Gastroesophageal sphincter (tissue), 4 donors: ENCODE measurements at places on chromosomes 5 and 9. TPM values are rescaled to one million over a fixed set of nuclear protein-coding genes. Genes with fewer than 3 reads are reported as not detected.

DNA sequence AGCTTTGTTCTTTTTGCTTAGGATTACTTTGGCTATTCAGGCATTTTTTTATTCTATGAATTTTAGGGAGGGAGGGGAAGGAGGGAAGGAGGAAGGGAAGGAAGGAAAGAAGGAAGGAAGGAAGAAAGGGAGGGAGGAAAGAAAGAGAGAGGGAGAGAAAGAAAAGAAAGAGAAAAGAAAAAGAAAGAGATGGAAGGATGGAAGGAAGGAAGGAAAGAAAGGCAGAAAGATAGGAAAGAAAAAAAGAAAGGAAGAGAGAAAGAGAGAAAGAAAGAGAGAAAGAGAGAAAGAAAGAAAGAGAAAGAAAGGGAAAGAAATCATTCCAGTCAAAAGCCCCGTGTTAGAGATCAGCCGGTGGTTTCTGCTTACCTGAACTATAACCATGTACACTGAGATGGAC lies 20.8 kb upstream of the NKD2 start:
- no peak for ATAC-seq

PPP3R2 gene
- total RNA-seq = not detected

GRCh38 chr9:106218427-106218826 lies 524.1 kb downstream of the TMEM38B start:
- no peak for ATAC-seq

SAXO1 gene
- total RNA-seq = not detected

- ATAC-seq = peak; percentile 31
Observed at GRCh38 chr9:129138476-129139232, 27.4 kb downstream of the PTPA start.

DNA sequence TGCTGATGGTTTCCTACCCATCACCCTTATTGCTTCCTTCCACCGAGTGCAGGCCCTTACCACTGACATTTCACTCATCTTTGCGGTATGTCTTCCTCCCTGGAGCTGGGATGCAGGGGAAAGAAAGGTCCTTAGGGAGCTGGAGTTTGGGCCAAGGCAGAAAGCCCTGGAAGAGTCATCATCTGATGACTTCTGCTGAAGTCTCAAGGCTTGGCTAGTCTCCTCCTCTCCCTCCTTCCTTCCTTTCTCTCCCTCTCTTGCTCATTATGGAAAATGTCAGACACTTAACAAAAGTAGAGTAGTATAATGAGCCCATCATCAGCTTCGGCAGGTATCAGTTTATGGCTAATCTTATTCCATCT lies 40.0 kb downstream of the LARP1 start:
- ATAC-seq = no peak

PCDHGA12 gene
- total RNA-seq = 15.4 TPM

DNA sequence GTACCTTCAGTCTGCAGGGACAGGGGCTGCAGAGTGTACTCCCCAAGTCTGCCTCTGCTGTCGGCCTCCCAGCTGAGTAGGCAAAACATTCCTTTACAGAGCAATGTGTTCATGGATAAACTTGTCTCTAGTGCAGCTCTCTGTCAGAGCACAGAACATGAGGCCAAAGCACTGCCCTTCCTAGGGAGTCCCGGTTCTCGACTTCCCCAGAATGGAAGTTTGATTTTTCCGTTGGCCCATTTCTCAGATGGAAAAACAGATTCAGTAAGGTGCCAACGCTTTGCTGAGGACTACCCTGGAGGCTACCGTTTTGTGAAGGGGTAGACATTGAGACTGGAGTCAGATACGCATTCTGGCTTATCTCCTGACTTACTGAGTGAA lies 422 bp upstream of the TRIM32 start:
- ATAC-seq = peak; percentile 37

DNA sequence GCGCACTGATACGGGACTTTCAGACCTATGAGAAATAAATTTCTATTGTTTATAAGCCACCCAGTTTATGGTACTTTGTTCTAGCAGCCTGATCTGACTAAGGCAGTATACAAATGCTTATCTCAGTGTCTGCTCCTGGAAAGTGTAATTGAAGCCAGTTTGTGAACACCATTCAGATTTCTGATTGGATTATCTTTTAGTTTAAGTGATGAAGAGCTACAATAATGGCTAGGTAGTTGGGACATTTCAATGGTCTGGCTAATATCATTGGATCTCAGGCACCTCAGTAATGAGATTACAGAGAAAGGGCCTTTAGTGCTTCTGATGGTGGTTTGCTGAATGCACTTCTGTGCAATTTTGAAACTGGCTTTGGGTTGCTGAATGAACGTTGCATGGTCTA lies 133.5 kb downstream of the PSAT1 start:
- no peak for ATAC-seq

- no peak for ATAC-seq
Observed at GRCh38 chr5:60208716-60209115, 315.2 kb upstream of the PDE4D start.

DNA sequence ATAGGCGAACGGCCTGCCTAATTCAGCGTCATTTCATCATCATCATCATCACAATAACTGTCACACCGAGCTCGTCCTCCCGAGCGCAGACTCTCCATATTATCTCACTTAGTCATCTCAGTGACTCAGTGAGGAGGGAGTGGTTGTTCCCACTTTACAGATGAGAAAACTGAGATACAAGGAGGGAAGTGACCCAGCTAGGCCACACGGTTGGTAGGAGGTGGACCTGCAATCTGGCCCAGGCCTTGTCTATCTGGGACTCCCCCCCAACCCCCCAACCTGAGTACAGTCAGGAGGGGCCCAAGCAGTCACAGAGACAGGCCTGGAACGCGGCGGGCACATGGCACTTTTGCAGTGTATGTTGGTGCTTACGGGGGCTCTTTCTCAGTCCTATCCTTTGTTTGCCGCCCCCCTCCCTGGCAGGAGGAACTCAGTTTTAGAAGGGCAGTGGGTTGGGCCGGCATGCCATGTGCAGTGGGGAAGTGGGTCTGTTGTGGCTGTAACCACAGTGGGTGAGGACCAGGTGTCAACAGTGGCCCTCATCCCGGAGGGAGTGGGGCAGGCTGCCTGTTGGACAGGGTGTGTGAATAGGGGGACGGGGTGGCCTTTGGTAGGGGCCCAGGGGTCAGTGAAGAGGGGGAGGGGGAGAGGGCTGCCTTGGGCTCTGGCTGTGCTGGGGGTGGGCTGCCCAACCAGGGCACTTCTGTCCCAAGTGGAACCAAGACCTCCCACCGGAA lies 1.7 kb upstream of the RXRA start:
- no peak for ATAC-seq

SPAAR gene
- total RNA-seq = 1.8 TPM

SUSD3 gene
- total RNA-seq = 4.7 TPM

DNA sequence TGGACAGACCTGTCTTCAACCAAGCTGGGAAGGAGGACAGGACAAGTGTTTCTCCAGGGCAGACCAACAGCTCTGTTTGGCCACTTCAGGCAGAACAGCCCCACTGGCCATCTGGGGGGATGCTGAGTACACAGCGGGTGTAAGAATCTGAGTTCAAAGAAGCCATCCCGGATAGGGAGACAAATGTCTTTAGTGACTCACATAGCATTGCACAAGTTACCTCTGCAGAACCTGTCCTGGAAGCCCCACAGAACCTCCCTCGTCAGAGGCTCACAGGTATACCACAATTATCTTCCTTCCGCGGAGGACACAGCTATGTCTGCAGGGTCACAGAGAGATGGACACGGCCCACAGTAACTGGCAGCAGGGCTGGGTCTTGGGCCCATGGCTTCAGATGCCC lies 2.0 kb downstream of the OR2V2 start:
- no peak for ATAC-seq

DNA sequence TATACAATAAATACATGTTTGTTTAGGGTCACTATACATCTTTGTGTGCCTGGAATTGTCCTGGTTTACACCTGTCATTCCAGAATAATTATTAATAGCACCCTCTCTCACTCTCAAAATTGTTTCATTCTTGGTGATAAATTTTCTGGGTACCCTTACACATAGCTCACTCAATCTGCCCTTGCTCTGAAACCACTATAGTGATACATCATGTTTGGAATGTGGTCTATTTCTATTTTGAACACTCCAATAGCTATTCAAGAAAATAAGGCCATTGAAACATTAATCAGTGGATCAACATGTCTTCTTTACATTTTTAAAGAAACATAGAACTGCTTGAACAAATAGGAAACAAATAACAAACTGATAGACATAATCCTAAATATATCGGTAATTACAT lies 158.7 kb downstream of the ARRDC3 start:
- ATAC-seq = no peak

DNA sequence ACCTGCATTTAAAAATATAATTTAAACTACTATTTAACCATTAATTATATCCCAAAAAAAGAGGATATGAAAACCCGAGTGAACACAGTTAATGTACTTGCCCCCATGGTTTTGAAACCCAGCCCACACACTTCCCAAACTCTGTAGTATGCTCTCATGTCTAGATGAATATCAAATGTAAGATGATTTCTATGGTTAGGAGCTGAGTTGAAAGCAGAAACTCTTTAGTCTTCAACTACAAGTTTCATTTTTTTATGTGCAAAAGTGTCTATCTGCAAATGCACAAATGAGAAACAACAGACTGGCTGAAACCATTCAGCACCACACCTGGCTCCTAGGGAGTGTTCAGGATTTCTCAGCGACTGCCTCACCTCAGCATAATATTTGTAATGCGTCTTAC lies 183.3 kb downstream of the SEMA5A start:
- no peak for ATAC-seq

DNA sequence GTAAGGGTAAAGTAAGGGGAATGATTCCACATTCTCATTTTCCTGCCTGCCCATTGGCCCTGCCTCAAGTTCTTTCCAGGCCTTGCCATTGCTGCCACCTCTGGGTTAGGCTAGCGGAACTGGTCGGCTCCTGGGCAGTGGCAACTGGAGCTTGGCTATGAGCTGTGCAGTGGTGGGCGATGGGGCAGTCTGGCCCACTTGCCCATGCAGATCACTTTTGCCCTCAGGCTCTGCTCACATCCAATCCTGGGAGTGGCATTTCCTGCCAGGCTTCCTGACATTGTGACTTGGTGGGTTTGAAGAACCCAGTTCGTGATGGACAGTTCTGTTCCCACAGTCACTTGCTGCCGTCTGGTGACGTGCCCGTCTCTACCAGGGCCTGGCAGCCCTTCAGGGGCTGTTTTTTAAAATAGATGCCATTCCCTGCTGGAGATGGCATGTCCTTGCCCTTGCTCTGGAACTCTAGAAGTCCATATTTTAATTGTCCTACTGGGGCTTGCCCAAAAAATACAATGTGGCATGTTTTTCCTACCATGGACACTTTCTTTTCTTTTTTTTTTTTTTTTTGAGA lies 86.1 kb downstream of the FGF18 start:
- no peak for ATAC-seq

ABLIM3 gene
- total RNA-seq = 50.7 TPM

- ATAC-seq = peak; percentile 96
Observed at GRCh38 chr5:68343421-68343826, 127.9 kb downstream of the PIK3R1 start.

DAPK1 gene
- 61.3 TPM for total RNA-seq

GRCh38 chr5:122751293-122751782 lies 23.5 kb upstream of the SNX2 start:
- no peak for ATAC-seq

- ATAC-seq = no peak
Observed at GRCh38 chr9:5042661-5043178, 57.6 kb downstream of the JAK2 start.

- no peak for ATAC-seq
Observed at GRCh38 chr5:77777281-77777892, 1.2 kb upstream of the TBCA start.

- peak; percentile 73 for ATAC-seq
Observed at GRCh38 chr9:86721843-86722705, 225.2 kb downstream of the GAS1 start.

DNA sequence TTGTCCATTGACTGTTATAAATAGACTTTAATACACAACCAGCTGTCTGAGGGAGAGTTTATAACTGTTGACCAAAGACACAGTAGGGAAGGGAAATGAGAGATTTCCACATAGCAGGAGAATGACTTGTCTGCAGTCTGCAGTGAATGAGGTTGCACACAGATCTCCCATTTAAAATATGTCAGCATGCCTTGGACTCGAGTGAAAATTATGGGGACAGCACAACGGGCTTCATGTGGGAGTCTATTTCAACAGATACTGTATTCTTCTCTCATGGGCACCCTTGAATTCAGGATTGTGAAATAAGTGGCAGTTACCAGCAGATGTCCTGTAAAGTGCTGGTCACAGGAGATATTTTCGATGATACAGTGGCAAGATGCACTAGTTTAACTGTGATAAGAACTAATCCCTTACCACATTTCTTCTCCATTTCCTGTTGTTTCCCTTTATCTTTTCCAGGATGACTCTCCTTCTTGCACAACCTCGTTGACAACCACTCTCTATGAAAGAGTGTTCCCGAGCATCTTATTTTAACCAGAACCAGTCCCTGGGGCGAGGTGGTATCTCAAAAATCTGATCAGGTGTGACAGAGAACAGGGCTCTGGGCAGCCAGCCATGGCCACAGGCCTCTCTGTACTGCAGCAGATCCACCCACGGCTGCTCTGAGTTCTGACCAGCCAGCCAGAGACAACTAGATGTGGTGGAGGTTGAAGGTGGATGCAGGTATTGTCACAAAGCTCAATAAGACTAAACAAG lies 51.5 kb upstream of the MAP3K1 start:
- peak; percentile 55 for ATAC-seq

- ATAC-seq = no peak
Observed at GRCh38 chr5:150604894-150605440, 35.5 kb upstream of the SYNPO start.
